Breast epithelium (tissue), 4 donors: ENCODE measurements at places on chromosomes 13 and 19. TPM values are rescaled to one million over a fixed set of nuclear protein-coding genes. Genes with fewer than 3 reads are reported as not detected.

The RANBP3 gene
- total RNA-seq = 54.4 TPM

GRCh38 chr19:48698046-48698445 is 2.3 kb downstream of the FUT2 start:
- H3K27ac ChIP-seq = no peak overlapping the region
- no peak for DNase-seq
- no peaks in the 10 kb centered on the region for H3K4me1 ChIP-seq

- H3K27me3 ChIP-seq = peaks cover 4% of the 10 kb centered on the region
- no peaks in the 10 kb centered on the region for H3K36me3 ChIP-seq
- H3K4me3 ChIP-seq = no peak overlapping the region
- no peak overlapping the region for H3K27ac ChIP-seq
Observed at GRCh38 chr13:95535243-95535642, 17.3 kb upstream of the CLDN10 start.

GRCh38 chr19:43789029-43789428 is 8.3 kb upstream of the KCNN4 start:
- DNase-seq = no peak
- no peaks in the 10 kb centered on the region for H3K36me3 ChIP-seq

DNA sequence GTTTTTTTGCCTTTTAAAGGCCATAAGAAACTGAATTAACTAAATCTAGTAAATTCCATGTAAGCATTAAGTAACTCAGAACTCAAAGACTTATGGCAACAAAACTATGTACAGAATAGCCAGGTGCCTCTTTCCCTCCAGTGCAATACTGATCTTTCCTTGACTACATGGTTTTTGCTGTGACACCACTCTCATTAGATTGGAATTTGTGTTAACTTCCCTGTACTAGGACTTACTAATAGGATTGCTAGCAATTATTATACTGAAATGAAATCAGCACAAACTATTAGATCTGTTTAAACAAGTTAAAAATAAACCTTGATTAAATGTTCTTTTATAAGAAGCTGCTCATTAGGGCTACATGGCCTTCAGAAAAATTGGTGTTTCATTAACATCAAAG is 96.3 kb downstream of the DACH1 start:
- no peaks in the 10 kb centered on the region for H3K4me1 ChIP-seq

- H3K4me3 ChIP-seq = no peak overlapping the region
- H3K27me3 ChIP-seq = no peaks in the 10 kb centered on the region
- H3K4me1 ChIP-seq = no peaks in the 10 kb centered on the region
- no peak for DNase-seq
Observed at GRCh38 chr13:100361504-100361903, 227.1 kb downstream of the GGACT start.

The NRTN gene
- 1.8 TPM for total RNA-seq

DNA sequence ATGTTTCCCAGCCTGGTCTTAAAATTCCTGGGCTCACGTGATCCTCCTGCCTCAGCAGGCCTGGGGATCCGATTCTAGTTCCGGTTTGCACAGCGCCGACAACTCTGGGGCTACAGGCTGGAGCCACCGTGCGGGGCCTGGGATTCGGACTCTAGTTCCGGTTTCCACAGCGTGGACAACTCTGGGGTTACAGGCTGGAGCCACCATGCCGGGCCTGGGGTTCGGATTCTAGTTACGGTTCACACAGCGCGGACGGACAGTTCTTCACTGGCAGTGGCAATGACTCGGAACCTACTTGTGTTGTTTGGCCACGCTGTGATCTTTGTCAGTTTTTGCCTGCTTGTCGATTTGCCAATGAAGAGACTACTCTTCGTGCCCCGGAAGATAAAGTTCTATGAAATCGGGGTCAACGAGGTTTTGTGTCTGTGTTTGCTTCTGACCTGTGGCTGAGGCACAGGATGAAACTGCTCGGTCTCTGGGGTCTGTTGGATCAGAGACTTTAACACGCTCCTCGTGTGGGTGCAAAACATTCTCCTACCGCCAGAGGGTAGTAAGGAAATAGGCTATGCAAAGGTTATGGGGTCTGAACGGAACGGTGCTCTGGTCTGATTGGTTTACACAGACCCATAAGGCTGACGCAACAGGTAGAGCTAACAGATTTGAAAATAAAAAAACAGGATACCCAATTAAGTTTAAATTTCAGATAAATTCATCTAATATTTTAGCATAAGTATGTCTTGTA is 12.1 kb upstream of the ZSCAN1 start:
- no peaks in the 10 kb centered on the region for H3K4me1 ChIP-seq
- no peak overlapping the region for H3K4me3 ChIP-seq
- no peak overlapping the region for H3K27ac ChIP-seq
- no peaks in the 10 kb centered on the region for H3K36me3 ChIP-seq

DNA sequence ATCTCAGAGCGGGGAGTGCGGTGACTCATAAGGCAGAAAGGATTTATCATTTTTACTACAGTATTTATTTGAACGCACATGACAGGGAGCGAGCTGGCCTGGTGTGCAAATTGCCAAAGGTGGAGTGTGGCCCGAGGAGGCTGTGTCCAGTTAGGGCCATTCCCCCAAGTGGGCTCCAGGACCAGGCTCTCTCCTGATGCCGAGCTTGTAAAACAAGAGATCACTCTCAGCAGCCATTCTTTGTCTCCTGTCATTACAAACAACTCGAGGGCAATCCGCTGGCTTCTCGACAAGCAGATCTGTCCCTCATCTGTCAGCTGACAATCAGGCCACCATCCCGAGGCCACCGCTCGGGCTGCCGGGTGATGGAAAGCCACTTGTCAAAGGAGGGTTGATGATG is 418.9 kb downstream of the ZNF536 start:
- H3K4me3 ChIP-seq = no peak overlapping the region
- peaks cover 10% of the 10 kb centered on the region for H3K27me3 ChIP-seq
- H3K36me3 ChIP-seq = no peaks in the 10 kb centered on the region
- no peak for DNase-seq
